Esophagus squamous epithelium (tissue), 5 donors: ENCODE measurements at places on chromosomes 11 and 22.

- DNase-seq = no peak
Observed at GRCh38 chr11:28323621-28324020, 215.4 kb downstream of the METTL15 start.

DNA sequence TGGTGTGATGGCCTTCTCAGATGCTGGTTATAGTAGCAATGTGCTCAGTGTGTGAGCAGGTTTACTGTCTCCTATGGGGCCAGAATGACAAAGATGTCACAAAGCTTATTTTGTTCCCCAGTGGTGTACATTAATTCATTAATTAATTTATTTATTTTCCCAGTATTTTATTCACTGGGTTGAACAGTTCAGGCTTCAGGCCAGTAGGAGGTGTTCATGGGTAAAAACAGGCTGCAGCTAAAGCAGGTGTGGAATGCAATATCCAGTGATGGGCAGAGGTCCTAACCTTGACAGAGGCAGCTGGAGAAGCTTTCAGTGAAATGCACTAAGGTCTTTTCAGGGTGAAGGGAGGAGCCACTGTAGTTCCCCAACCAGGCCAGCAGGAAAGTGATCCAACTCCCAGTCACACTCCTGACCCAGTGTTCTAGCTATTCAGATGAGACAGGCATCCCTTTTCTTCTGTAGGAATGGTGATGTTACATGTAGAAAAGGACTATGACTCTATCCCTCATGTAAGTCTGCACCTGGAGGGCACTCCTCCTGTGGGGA, 7.8 kb upstream of the FANCF start:
- no peak for DNase-seq

DNA sequence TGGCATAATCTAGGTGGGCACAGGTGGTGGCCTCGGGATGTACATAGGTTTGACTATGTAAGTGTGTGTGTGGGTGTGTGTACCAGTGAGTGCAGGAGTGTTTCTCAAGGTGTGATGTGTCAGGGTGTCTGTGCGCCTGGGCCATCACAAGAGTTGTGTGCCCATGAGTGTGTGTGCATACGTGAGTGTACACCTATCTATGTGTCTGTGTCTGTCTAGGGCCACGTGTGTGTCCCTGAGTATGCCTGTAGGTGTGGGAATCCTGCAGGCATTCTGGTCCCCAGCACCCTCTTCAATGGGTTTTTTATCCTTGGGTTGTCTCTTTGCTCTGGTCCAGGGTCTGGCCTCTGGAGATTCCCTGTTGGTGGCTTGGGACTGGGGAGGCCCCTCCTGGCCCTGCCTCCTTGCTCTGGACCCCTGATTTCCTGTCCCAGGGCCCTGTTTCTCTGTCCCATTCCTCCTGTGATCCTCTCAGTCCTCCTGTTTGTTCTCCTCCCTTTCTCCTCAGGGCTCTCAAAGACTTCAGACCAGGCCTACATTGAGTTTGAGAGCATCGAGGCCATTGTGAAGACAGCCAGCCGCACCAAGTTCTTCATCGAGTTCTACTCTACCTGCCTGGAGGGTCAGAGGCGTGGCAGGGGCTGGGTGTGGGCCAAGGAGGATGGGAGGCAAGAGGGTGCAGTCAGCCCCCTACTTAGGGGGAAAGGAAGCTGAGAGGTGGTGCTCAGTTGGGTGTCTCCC, 9.4 kb downstream of the INPPL1 start:
- DNase-seq = no peak

DNA sequence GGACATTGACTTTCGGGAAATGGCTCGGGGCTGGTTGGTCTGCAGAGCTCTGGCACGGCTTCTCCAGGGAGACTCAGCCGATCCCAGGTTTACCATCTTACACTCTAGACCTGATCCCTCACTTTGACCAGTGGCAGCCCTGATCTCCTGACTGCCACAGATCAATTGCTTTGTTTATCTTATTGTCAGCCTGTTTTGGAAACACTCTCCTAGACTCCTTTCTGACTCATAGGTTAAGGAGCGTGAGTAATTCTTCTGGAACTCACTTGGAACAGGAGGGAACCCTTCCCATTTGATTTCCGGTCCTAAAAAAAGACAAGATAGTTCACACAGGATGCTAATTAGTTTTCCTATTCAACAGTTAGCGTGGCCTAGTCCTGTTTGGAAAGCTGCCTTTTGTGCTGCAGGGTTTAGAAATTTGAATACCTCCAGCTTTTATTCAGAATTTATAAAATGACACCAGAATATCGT, 16.0 kb upstream of the BMAL1 start:
- no peak for DNase-seq

- no peak for DNase-seq
Observed at GRCh38 chr11:9803685-9804418, 140.0 kb downstream of the SWAP70 start.

DNA sequence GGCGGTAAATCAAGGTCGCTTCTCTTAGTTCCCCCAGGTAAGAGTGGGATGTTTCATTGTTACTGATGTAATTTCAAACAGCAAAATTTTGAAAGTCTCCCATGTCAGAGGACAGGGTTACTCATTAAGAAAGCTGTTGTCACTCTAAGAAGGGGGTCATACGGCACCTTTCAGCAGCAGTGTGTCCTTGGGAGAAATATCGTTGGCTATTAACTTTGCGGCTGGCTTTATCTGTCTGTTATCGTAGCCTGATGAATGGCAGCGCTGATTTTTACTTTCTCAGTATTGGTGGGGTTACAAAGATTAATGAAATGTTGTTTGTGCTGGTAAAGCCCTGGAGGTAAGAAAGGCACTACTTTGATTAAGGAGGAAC, 27.5 kb upstream of the FBXO3 start:
- DNase-seq = no peak

DNA sequence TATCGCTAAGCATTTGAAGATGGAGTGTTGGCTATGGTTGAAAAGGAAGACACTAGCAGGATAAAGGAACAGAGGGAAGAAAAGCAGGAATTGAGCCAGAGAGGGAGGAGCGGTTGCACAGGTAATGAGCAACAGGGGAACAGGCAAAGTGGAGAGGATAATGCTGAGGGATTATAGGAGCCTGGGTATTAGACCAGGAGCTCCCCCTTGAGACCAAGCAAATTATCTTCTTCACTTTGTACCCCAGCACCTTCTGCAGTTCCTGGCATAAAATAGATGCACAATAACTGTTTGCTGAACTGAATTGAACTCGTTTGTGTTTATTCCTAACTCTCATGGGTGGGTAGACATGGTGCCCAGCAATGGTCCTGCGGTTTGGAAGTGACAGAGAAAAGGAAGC, 54.6 kb upstream of the OR5P2 start:
- no peak for DNase-seq

GRCh38 chr11:2538951-2539350, 94.1 kb downstream of the KCNQ1 start:
- DNase-seq = no peak

GRCh38 chr22:50440544-50441249, 34.1 kb downstream of the SBF1 start:
- DNase-seq = no peak

DNA sequence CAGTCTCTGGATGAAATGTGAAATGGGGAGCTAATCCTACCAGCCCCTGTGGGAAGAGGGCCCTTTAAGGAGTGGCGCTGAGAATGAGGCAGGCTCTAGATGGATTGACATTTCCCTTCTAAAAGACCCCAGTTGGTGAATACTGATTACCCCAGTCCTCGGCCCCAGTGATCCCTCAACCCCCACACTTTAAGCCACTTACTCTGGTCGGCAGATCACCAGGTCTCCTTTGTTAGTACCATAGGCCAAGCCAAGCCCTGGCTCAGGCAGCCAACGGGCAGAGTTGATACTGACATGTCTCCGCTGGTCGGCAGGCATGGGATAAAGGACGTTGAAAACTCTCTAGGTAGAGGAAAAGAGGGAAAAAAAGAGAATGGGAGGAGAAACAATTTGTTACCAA, 26.1 kb upstream of the CHRM4 start:
- no peak for DNase-seq

DNA sequence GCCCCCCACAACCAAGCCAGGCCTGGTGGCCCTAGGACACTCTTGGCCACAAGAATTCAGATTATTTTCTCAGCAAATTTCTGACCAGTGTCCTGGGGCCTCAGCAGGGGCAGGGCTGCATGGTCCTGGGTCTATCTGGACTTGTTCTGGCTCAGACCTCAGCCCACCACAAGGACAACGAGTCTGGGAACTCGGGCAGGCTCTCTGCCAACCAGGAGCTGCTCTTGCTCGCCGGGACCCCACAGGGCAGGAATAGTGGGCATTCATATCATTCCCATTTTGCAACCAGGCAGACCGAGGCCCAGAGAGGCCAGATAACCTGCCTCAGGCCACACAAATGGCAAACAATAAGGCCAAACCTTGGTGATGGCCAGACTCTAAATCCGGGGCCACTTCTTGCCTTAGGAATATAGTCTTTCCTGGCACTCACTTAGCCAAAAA, 75.4 kb upstream of the WNT7B start:
- no peak for DNase-seq

DNA sequence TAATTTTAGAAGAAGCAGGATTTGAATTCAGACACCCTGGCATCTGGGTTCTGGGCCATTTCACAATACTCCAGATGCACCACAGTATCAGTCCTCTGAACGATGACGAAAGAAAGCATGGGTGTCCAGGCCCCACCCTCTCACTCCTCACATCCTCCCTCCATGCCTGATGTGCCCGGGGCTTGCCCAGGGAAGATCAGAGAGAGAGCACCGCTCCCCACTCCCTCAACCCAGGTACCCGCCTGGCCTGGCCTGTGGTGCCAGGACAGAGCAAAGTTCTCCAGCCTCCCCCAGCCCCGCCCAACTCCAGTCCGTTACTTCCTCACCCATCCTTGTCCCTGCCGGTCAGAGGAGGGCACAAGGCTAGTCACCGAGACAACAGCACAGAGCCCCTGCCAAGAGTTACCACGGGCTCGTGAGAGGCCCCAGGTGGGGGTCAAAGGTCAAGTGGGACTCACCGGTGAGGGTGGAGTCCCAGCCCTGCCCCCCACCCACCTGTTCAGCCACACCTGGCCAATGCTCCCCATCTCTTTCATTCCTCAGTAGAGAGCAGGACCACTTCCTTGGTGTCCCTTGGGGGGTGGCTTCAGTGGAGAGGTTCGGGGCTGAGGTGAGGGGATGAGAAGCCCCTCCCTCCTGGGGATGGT, 8.1 kb downstream of the BCL9L start:
- DNase-seq = no peak

GRCh38 chr11:14538271-14538925, 18.2 kb upstream of the PSMA1 start:
- no peak for DNase-seq

- DNase-seq = no peak
Observed at GRCh38 chr11:83441601-83442000, 155.4 kb upstream of the CCDC90B start.

GRCh38 chr11:120131941-120132644, 5.8 kb downstream of the TRIM29 start:
- DNase-seq = no peak

DNA sequence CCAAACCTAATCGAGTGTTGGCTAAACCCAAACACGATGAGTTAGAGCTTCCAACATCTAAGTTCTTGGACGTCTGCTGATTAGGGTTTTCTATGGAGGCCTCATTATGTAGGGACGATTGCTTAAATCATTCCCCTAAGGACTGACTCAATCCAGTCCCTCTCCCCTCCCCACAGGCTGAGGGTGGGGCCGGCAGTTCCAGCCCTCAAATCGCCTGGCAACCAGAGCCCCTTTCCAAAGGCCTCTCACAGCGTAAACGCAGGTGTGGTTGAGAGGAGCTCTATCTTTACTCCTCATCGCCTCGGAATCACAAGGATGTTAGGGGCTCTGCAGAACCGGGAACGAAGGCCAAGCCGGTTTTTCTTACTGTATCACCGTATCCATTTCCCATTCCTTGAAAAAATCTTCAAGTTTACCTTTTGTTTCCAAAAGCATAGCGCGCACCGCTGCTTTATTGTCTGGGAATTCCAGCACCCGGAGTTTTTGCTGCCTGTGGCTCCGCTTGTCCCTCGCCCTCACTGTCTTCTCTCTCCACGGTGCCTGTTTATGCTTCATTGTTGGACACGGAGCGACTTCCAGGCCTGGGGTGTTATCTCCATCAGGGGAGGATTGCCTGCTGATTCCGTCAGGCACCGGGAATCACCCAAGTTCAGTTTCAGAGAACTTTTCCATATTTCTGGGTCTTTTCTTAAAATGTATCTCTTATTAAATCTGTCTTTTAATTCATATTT, 13.8 kb upstream of the IFITM3 start:
- DNase-seq = no peak

- DNase-seq = no peak
Observed at GRCh38 chr11:30919389-30920152, 333.4 kb upstream of the MPPED2 start.

DNA sequence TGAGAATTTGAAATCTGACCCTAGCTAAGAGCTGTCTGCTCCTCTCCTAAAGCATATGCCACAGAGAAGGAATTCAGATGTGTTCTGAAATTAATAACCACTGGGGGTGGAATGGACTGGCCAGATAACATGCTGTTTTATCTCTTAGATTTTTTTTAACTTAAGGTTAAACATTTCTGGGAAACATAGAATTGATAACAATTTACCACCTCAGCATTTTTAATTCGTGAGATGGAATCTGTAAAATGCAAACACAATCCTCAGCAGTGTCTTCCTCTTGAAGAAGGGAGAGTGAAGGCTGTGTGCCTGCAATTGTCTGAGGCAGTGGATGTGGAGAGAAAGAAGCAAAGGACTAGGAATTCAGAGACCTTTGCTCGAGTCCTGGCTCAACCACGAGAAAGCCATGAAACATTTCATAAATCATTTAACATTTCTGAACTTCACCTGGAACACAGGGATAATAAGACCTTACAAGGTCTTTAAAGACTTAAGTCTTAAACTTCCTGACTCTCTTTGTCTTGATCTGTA, at the start of gene SLC5A12:
TSS of gene SLC5A12 (minus strand) at position 113 of the 528 bp plus-strand sequence. CDS start 346 bp downstream, outside the sequence.
- no peak for DNase-seq

GRCh38 chr11:16867097-16867496, 128.7 kb downstream of the C11orf58 start:
- DNase-seq = no peak

GRCh38 chr11:19392321-19392720, 151.6 kb upstream of the E2F8 start:
- no peak for DNase-seq

- DNase-seq = no peak
Observed at GRCh38 chr11:113806406-113806805, 26.8 kb downstream of the CLDN25 start.

- no peak for DNase-seq
Observed at GRCh38 chr11:32121012-32121411, 30.1 kb downstream of the RCN1 start.

DNA sequence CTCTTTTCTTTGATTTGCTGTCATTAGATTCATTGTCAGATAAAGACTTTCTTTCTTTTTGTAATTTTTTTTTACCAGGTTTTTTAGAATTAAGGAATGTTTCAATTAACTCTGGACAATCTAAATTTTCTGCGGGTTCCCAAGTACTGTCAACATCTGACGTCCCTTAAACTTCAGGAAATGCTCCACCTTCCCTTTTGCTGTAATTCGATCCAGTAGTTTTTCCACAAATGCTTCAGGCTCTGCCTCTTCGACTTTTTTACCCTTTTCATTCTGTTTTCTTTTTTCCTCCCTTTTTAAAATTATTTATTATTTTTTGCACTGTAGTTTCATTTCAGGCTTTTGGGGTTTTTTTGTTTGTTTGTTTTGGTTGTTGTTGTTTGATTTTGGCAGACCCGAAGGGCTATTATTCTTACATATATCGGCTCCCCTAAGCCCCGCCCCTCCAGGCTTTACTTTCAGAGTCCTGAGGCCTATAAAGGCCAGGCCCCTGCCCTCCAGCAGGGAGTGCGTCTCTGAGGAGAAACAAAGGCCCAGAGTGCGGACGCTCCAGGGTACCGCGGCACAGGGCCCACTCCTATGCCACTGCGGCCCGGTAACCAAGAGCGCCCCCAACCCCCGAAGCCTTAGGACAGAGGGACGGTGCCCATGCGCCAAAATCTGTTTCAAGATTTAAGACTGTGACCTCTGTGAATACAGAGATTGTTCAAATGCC, 116.4 kb downstream of the TYR start:
- DNase-seq = no peak

GRCh38 chr11:35138943-35139721, at the start of gene CD44:
Gene CD44 (plus strand): TSS chr11:35139171. CDS start chr11:35139304, 133 bp downstream.
- peak; percentile 29 for DNase-seq
